ENCODE measurements at places on chromosomes 2 and 18.

GRCh38 chr18:48256848-48257247 is 152.3 kb downstream of the ZBTB7C start:
- no peak for DNase-seq

GRCh38 chr18:76972846-76973519 is 150.6 kb downstream of the ZNF236 start:
- DNase-seq = no peak

- no peak for DNase-seq
Measured at GRCh38 chr18:68803356-68803755, 5.5 kb downstream of the CCDC102B start.

DNA sequence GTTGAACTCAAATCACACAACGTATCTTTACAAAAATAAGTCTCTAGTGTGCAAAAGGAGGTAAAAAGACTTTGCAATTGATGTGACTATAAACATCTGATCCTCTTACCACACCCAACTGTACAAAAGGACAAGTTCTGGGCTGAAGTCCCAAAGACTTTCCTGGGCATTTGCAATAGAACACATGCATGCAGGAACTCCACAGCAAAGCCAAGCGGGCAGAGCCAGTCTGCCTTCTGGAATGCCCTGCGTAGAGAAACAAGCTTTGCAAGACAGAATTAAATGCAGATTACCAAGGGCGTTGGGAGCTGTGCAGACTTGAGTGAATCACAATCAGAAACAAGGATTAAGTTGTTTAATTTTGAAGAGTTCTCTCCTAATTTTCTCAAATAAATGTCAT is 208.4 kb upstream of the ZNF521 start:
- DNase-seq = no peak

- no peak for DNase-seq
Measured at GRCh38 chr2:111185361-111186022, 64.8 kb downstream of the BCL2L11 start.

DNA sequence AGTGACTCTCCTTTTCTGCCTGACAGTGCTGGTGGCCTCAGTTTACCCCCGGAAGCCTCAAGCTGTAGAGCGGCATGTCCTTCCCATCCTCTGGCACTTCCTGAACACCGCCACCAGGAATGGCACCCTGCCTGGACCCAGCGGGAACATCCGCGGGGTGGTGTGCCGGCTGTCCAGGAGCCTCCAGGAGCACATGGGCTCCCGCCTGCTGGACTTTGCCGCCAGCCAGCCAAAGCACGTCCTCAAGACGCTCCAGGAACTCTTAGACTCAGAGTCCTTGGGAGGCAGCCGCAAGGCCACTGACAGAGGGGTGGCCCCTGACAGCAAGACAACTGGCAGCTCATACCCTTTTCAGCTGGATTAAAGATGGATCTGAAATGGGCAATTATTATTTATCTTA is 22.6 kb downstream of the PCARE start:
- DNase-seq = no peak

- no peak for DNase-seq
Measured at GRCh38 chr18:7872569-7872968, 305.5 kb downstream of the PTPRM start.

- no peak for DNase-seq
Measured at GRCh38 chr2:21276163-21276562, 152.4 kb downstream of the TDRD15 start.

DNA sequence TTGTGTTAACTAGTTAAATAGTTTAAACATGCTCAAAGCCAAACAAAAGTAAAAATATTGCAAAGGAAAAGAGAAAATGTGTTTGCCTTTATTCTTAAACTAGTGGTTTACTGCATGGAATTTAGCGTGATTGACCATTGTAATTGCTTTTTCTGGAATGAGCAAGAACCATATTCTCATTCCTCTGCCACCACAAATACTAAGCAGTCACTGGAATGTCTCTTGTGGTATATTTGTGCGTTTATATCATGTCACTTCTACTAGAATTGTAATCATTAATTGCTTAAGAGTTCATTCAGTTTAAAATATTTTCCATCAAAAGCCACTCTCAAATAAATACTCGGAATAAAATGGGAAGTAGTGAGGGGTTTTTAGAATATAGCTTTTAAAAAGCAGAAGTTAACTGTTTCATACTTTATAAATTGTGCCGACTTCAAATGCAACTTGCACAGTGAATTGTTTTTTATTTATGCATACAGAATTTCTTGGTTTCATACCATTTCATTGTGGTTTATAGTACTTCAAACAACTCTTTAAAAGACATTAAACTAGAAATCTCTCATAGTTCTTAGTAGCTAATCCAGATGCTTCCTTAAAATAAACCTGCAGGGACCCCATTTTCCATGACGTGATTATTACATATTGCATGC is 288.1 kb downstream of the EPHA4 start:
- no peak for DNase-seq

DNA sequence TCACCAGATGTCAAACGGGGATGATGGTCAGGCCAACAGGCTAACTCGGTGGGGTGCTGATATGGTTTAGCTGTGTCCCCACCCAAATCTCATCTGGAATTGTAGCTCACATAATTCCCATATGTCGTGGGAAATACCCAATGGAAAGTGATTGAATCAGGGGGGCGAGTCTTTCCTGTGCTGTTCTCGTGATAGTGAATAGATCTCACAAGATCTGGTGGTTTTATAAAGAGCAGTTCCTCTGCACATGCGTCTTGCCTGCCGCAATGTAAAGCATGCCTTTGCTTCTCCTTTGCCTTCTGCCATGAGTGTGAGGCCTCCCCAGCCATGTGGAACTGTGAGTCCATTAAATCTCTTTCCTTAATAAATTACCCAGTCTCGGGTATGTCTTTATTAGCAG is 74.4 kb upstream of the YWHAQ start:
- DNase-seq = no peak

- DNase-seq = no peak
Measured at GRCh38 chr18:41604964-41605363, 350.1 kb upstream of the PIK3C3 start.

DNA sequence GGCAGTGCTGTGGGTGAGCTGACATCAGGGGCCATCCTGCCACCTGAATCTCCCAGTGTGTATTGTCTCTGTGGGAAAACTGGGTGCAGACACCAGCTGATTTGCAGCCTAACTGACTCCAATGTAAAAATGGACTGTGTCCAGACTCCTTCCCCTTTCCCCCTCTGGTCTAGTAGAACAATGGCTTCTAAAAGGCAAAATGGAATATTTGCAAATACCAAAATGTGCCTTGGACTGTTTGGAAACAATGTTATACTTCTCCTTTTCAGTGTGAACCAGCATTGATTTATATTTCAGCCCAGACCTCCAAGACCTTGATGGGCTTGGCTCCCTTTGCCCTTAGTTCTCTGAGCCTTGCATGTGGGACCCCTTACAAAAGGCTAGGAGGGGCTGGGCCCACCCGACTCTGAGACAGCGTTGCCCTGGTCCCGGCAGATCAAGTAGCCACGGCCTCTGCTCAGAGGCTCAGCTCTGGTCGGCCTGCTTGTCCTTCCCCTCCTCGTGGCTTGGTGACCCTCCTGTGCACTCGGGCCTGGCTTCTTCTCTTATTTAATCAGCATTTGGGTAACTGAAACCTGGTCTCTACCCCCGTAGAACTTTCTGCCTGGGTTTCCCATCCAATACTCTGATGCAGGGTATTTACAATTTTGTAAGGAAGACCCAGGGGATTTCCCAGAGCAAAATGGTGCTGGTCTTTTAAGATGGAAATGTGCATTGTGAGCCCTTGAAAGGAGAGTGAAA is 18.0 kb upstream of the ACKR3 start:
- DNase-seq = no peak

- DNase-seq = no peak
Measured at GRCh38 chr2:107735201-107735600, 91.5 kb upstream of the RGPD4 start.

DNA sequence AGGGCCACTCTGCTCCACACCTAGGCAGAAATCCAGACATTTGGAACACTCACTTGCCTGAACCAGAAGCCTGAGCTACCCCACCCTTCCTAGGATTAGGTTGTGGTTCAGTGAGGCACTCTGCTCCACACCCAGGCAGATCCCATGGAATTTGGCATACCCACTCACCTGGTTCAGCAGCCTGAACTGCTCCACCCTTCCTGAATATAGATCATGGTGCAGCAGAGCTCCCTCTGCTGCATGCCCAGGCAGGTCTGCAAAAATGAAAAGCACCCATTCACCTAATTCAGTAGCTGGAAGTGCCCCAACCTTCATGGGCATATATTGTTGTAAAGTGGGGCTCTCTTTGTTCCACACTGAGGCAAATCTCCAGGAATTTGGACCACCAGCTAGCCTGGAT is 185.1 kb upstream of the CNTNAP5 start:
- no peak for DNase-seq

DNA sequence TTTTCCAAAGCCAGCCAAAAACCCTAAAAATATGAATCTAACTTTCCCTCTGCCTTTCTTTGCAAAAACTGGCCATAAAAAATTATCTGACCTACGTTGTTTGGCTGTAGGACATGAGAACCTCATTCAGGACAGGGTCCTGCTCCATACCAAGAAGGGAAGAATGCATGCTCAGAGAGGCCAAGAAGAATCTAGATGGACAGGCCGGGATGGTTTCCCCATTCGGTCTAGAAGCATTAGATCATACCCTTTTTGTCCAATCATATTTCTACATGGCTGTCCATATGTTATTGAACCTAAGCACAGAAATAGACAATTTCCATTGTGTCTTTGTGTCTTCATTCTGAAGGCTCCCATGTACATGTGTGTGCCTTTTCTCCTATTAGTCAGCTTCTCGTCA is 2120.4 kb upstream of the PIK3C3 start:
- no peak for DNase-seq

GRCh38 chr18:30545393-30545792 is 497.1 kb downstream of the DSC3 start:
- DNase-seq = no peak

- no peak for DNase-seq
Measured at GRCh38 chr2:9310798-9311197, 104.2 kb downstream of the ASAP2 start.

GRCh38 chr2:215528555-215528954 is 92.7 kb upstream of the FN1 start:
- DNase-seq = no peak

GRCh38 chr2:189129971-189130370 is 49.6 kb downstream of the COL5A2 start:
- DNase-seq = no peak

DNA sequence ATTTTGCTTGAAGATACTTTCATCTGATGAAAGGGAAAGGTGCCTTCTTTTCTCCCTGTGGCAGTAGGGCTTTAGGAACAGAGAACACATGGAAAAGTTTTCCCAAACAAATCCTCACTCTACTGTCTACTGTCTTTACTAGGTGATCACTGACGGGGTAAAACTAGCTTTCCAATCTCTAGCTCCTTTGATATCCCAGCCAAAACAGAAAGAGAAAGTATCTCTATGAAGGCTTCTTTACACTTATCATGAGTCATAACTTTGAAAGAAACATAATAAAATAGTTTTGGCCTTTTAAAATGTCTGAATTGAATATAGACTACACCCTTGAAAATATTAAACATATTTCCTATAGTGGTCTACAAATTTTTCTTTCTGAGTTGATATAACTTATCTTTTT is 214.5 kb downstream of the DSEL start:
- no peak for DNase-seq

- no peak for DNase-seq
Measured at GRCh38 chr2:59167514-59167913, 926.4 kb upstream of the FANCL start.

GRCh38 chr2:27655155-27655951 is 8.1 kb downstream of the SUPT7L start:
- DNase-seq = no peak

- no peak for DNase-seq
Measured at GRCh38 chr18:50194631-50195532, at the start of gene MYO5B. Gene MYO5B, minus strand, starts transcription at chr18:50195147. Its CDS starts 354 bp downstream, at chr18:50194793.

DNA sequence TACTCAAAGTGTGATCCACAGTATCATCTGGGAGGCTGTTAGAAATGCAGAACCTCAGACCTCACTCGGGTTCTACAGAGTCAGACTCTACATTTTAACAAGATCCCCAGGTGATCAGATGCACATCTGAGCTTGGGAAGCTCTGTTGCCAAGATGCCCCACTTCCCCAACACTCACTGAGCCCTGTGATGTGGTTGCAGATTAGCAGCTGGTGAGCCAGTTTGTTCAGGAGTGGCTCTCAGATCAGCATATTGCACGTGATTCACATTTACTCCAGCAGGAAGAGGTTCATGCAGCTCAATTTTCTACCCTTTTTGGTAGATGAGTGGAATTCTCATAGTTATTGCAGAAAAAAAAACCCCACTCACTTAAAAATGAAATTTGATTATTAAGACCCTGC is 96.4 kb downstream of the VIT start:
- no peak for DNase-seq

GRCh38 chr2:73291461-73292315 is 1.7 kb downstream of the EGR4 start:
- DNase-seq = no peak

GRCh38 chr18:8462651-8463185 is 146.5 kb upstream of the RAB12 start:
- DNase-seq = no peak

GRCh38 chr2:39437522-39438296 is 624 bp upstream of the MAP4K3 start:
- DNase-seq = no peak

DNA sequence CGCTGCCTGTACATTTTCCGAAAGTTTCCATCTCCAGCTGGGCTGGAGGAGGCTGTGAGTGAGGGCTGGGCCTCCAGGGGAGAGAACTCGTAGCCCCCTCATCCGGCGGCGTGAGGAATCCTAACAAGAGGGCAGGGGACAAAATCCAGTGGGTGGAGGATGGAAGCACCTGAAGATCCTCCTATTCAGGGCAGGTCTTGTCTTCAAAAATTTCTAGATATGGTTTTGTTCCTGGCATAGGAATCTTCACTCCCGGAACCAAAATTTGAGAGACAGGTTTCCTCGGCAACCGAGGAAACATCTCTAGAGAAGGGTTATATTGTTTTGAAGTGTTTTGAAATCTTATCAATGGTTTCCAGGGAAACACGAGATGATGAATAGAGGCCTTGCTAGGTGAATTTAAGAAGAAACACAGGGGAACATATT is 136.7 kb downstream of the SH3BP4 start:
- no peak for DNase-seq

GRCh38 chr2:197297266-197297665 is 13.3 kb downstream of the ANKRD44 start:
- DNase-seq = no peak

DNA sequence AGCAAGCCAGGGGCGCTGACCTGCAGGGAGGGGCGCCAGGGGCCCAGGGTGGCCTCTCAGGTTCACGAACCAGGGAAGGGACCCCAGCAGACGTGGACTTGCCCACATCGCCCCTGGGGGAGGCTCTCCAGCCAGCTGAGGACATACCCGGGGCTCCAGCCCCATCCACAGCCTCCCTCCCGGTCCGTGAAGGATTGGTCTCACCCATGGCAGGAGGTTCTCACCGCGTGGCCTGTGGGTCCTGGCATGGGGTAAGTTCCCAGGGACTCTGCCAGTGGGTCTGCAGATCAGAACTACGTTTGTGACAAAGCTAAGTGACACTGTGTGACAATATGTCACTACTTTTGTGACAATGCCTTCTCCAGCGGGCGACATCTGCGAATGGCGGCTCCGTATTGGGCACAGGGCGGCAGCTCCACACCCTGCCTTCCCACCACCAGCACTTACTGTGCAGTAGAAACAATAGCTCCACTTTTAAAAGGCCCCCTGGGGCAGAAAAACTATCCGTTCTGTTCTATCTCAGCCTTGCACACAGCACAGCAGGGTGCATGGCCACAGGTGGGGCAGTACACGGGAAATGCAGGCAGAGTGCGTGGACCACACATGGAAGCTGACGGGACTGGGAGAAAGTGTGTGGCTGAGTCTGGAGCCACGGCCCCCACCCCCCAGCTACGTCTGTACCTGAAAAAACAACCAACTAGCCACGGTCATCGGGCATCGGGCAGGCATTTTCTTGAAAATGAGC is 65.2 kb upstream of the CTDP1 start:
- no peak for DNase-seq

GRCh38 chr2:71153585-71154224 is 23.3 kb downstream of the MPHOSPH10 start:
- DNase-seq = peak; percentile 27
